ENCODE measurements at places on chromosomes 1 and 21.
A peak's percentile ranks its signal among the peaks of the same experiment; 100 is the strongest.

- no peak for DNase-seq
- no peaks in the 10 kb centered on the region for H3K4me1 ChIP-seq
- H3K36me3 ChIP-seq = no peaks in the 10 kb centered on the region
These were observed 13.9 kb downstream of the OR14I1 start for GRCh38 chr1:248688527-248689298.

DNA sequence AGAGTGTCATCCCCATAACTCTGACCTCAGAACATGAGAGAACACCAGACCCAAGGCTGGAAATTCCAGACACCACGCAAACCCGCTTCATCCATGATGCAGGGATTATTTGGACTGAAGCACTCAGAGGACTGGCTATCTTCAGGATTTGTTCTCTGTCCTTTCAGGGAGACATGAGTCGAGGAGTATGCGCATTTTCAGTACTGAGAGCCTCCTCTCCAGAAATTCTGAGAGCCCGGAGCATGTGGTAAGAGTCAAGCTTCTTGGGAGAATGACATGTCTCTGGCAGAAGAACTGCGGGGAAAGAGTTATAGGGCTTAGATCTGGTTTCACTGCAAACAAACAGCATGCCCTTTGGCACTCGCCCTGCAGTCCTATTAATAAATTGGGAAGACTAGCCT lies 6.9 kb downstream of the LAX1 start:
- H3K36me3 ChIP-seq = no peaks in the 10 kb centered on the region
- H3K27ac ChIP-seq = peak overlapping the region; percentile 24
- no peak overlapping the region for H3K4me3 ChIP-seq
- DNase-seq = no peak

DNA sequence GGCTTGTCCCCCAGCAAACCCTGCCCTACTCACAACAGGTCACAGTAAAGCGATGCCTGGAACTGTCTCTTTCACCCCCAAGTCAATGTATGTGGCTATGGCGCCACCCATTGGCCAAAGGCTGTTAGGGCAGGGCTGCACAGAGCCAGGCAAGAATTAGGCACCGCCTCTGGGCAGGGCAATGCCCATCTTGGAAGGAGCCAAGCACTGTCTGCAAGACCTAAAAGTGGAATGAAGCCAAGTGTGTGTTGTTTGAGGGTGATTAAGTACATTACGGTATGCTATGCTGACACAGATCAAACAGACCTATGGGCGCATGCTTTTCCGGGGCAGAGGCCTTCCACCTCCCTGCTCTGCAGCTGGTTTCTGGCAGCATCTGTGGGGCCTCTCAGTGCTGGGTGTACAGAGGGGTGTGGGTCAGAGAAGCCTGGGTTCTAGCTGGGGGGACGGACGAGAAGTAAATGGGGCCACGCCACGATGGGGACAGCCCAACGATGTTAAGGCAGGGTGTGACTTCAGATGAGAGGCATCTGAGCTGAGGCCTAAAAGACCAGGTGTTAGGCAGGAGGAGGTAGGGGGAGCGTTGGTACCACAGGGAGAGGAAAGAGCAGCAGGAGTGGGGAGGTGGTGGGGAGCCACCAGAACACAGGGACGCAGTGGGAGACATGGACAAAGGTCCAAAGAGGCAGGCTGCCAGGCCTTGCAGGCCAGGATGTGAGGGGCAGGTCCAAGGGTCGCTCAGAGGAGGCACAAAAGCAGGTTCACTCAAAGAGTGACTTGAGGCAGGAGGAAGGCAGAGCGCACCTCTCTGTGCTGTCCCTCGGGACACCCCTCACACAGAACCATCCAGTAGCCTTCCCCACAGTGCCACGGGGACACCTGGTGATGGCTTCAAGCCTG lies 49.8 kb downstream of the ACOT7 start:
- H3K27me3 ChIP-seq = no peaks in the 10 kb centered on the region
- no peaks in the 10 kb centered on the region for H3K4me1 ChIP-seq
- H3K36me3 ChIP-seq = no peaks in the 10 kb centered on the region
- no peak overlapping the region for H3K4me3 ChIP-seq
- no peak for DNase-seq

GRCh38 chr1:232186931-232187330 lies 443.0 kb downstream of the SIPA1L2 start:
- H3K27me3 ChIP-seq = no peaks in the 10 kb centered on the region
- DNase-seq = no peak
- H3K36me3 ChIP-seq = no peaks in the 10 kb centered on the region
- no peak overlapping the region for H3K4me3 ChIP-seq

- H3K4me3 ChIP-seq = no peak overlapping the region
- H3K27me3 ChIP-seq = no peaks in the 10 kb centered on the region
- DNase-seq = no peak
These were observed 52.5 kb downstream of the ANGPTL1 start for GRCh38 chr1:178818416-178818815.

DNA sequence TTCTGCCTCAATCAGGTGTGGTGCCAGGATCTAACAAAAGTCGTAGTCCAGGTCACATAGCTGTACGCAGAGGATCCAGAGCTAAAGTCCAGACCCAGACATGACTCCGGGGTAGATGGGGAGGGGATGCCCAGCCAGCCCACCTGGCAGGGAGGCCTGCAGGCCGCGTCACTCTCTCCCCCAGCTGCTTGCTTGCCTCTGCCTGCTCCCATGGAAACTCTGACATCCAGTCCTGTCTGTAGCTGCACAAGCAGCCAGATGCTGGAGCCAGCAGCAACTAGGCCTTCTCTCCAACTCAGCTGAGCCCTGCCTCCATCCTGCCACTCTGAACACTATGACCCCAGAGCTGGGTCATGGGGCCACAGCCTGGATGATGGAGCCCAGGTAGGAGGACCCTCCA lies 8.1 kb downstream of the COL8A2 start:
- H3K4me1 ChIP-seq = peaks cover 22% of the 10 kb centered on the region
- H3K4me3 ChIP-seq = no peak overlapping the region
- H3K36me3 ChIP-seq = no peaks in the 10 kb centered on the region
- no peaks in the 10 kb centered on the region for H3K27me3 ChIP-seq
- no peak for DNase-seq

DNA sequence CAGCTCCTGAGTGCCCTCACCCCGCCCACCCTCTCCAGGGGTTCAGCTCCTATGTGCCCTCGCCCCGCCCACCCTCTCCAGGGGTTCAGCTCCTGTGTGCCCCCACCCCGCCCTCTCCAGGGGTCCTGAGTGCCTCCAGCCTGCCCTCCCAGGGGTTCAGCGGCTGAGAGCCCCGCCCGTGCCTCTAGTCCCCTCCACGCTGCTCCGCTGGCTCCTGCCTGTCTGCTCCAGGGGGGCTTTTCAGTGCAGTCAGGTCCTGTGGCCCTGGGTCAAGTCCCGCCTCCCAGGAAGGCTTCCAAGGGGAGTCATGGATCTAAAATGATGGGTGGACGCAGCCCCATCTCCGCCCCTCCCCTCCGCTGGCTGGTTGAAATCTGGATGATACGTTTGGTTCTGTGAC lies 33.8 kb downstream of the SLX9 start:
- peaks cover 15% of the 10 kb centered on the region for H3K36me3 ChIP-seq
- H3K4me1 ChIP-seq = no peaks in the 10 kb centered on the region
- no peaks in the 10 kb centered on the region for H3K27me3 ChIP-seq
- H3K27ac ChIP-seq = no peak overlapping the region

DNA sequence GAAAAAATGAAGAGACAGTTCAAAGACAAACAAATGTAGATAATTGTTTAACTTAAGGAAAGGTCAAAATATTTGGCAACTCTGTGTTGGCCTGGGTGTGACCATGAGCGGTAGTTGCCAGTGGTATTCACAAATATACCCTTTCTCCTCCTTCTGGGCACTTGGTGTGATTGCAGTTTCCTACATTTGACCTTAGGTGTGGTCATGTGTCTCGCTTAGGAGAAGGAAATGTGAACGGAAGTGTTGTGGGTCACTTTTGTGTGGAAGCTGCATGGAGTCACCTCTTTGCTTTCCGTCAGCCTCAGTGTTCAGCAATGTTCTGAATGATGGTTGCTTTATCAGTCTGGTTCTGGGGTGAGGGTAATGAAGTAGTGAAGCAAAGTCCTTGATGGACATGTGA lies 3.4 kb upstream of the PCSK9 start:
- DNase-seq = no peak
- peaks cover 6% of the 10 kb centered on the region for H3K4me1 ChIP-seq
- no peaks in the 10 kb centered on the region for H3K36me3 ChIP-seq
- H3K27me3 ChIP-seq = no peaks in the 10 kb centered on the region
- no peak overlapping the region for H3K27ac ChIP-seq
- no peak overlapping the region for H3K4me3 ChIP-seq

DNA sequence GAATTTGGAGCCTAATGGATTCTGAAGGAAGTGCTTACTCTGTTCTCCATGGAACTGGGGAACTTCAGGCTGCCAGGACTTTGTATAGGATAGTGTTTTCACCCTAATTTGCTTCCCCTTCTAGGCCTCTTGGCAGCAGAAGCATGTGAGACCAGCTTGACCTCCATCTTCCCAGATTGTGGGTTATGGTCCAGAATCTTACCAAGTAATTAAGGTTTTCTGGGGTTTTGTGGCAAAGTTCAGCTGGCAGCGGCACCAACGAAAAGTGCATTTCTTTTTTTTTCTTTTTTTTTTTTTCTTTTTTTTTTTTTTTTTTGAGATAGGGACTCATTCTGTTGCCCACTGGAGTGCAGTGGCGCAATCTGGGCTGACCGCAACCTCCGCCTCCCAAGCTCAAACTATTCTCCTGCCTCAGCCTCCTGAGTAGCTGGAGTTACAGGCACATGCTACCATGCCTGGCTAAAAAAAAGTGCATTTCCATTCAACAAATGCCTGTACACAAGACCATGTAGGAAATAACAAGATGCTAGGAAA lies 3.4 kb upstream of the BMP8A start:
- peaks cover 36% of the 10 kb centered on the region for H3K36me3 ChIP-seq
- no peaks in the 10 kb centered on the region for H3K4me1 ChIP-seq
- H3K27ac ChIP-seq = no peak overlapping the region
- no peaks in the 10 kb centered on the region for H3K27me3 ChIP-seq
- no peak overlapping the region for H3K4me3 ChIP-seq

GRCh38 chr1:39452081-39452480 lies 39.4 kb upstream of the BMP8A start:
- no peak overlapping the region for H3K27ac ChIP-seq
- H3K27me3 ChIP-seq = no peaks in the 10 kb centered on the region
- peaks cover 97% of the 10 kb centered on the region for H3K36me3 ChIP-seq
- no peaks in the 10 kb centered on the region for H3K4me1 ChIP-seq
- no peak overlapping the region for H3K4me3 ChIP-seq
- DNase-seq = no peak

DNA sequence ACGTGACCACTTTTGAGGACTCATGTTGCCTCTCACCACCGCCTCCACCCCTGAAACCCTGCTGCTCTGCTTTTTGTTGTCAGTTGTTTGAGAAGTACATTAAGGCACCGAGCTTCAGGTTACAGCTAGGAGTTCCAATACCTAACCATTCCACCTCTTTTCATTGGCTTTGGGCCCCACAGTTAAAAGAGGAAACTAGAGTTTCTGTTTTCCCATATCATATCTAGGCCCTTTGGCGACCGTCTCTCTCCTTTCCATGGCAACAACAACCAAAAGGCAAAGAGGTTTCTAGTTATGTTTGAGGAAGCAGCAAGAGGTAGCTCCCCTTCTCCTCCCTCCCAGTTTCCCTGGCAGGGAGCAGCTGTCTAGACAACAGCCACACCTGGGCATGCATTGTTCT lies 5.9 kb downstream of the ANKRD35 start:
- no peak overlapping the region for H3K27ac ChIP-seq
- no peaks in the 10 kb centered on the region for H3K36me3 ChIP-seq
- no peaks in the 10 kb centered on the region for H3K27me3 ChIP-seq
- DNase-seq = no peak
- H3K4me3 ChIP-seq = no peak overlapping the region
- H3K4me1 ChIP-seq = no peaks in the 10 kb centered on the region

GRCh38 chr1:150516050-150516591 lies 569 bp downstream of the FALEC start:
- H3K4me3 ChIP-seq = peak overlapping the region; percentile 64
- peak overlapping the region; percentile 55 for H3K27ac ChIP-seq

GRCh38 chr1:231757101-231757404 lies 130.5 kb downstream of the DISC1 start:
- no peak for DNase-seq
- H3K27me3 ChIP-seq = no peaks in the 10 kb centered on the region
- no peak overlapping the region for H3K27ac ChIP-seq
- H3K4me1 ChIP-seq = no peaks in the 10 kb centered on the region

- H3K4me1 ChIP-seq = no peaks in the 10 kb centered on the region
- peaks cover 29% of the 10 kb centered on the region for H3K36me3 ChIP-seq
These were observed 36.5 kb upstream of the TRAPPC10 start for GRCh38 chr21:43975469-43976098.

GRCh38 chr21:42669041-42669440 lies 15.6 kb downstream of the PDE9A start:
- no peak overlapping the region for H3K4me3 ChIP-seq
- H3K27me3 ChIP-seq = no peaks in the 10 kb centered on the region
- H3K27ac ChIP-seq = no peak overlapping the region
- no peaks in the 10 kb centered on the region for H3K4me1 ChIP-seq
- no peak for DNase-seq
- no peaks in the 10 kb centered on the region for H3K36me3 ChIP-seq

GRCh38 chr1:228309326-228310067 lies 97.1 kb downstream of the TRIM11 start:
- no peaks in the 10 kb centered on the region for H3K36me3 ChIP-seq
- H3K4me3 ChIP-seq = no peak overlapping the region
- no peak overlapping the region for H3K27ac ChIP-seq

- H3K36me3 ChIP-seq = no peaks in the 10 kb centered on the region
- no peak overlapping the region for H3K4me3 ChIP-seq
- no peaks in the 10 kb centered on the region for H3K4me1 ChIP-seq
These were observed 8.6 kb downstream of the HJV start for GRCh38 chr1:146012703-146013558.

DNA sequence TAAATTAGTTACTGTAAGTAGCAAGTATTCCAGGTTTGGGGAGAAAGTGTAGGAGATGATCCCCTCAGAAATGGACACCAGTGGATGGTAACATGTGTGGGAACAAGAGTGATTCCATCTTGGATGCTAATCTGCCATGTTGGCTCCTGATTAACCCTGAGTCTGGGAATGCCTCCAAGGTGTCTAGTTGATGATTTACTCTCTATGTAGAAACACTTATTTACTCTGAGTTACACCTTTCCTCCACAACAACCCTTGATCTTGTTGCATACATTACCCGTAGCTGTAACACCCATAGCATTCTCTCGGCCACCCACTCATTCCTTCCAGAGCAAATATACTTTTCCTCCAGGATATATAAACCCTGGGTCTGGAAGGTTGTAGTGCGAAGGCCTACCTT lies 315.9 kb upstream of the GREM2 start:
- H3K4me1 ChIP-seq = no peaks in the 10 kb centered on the region
- no peak overlapping the region for H3K27ac ChIP-seq
- no peaks in the 10 kb centered on the region for H3K27me3 ChIP-seq
- H3K4me3 ChIP-seq = no peak overlapping the region
- no peaks in the 10 kb centered on the region for H3K36me3 ChIP-seq

GRCh38 chr21:34100790-34101189 lies 27.4 kb downstream of the MRPS6 start:
- H3K36me3 ChIP-seq = peaks cover 3% of the 10 kb centered on the region
- DNase-seq = no peak
- peak overlapping the region; percentile 50 for H3K27ac ChIP-seq

- H3K27me3 ChIP-seq = no peaks in the 10 kb centered on the region
- H3K4me3 ChIP-seq = no peak overlapping the region
- H3K4me1 ChIP-seq = no peaks in the 10 kb centered on the region
- no peaks in the 10 kb centered on the region for H3K36me3 ChIP-seq
- no peak for DNase-seq
These were observed 5.6 kb downstream of the KIFAP3 start for GRCh38 chr1:170068923-170069322.

- H3K4me3 ChIP-seq = no peak overlapping the region
- no peaks in the 10 kb centered on the region for H3K4me1 ChIP-seq
- no peaks in the 10 kb centered on the region for H3K27me3 ChIP-seq
- DNase-seq = no peak
These were observed 1675.7 kb upstream of the B3GALT2 start for GRCh38 chr1:194862129-194862528.

Data from ascending aorta (tissue), 2 donors.